ENCODE measurements at places on chromosomes 13 and 19.

DNA sequence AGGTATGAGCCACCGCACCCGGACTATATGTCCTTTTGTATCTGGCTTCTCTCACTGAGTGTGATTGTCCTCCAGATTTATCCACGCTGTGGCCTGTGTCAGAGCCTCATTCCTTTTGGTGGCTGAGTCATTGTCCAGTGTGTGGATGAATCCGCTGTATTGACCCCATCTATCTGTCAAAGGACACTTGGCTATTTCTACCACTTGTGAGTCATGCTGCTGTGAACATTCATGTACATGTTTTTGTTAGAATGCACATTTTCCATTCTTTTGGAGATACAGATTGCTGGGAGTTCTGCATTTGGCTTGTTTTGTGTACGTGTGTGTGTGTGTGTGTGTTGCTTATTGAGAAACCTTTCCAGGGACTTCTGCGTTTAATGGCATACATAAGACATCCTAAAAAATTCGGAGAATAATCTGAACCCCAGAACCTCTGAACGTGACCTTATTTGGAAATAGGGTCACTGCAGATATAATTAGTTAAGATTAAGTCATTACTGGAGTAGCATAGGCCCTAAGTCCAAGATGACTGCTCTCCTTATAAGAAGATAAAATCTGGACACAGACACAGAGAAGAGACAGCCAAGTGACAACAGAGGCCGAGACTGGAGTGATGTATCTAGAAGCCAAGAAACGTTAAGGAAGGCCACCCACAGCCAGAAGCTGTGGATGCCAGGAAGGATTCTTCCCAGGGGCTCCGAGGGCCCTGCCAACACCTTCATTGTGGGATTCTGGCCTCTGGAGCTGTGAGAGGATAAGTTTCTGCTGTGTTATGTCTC lies 4.9 kb upstream of the GIPC3 start:
- no peak for DNase-seq

DNA sequence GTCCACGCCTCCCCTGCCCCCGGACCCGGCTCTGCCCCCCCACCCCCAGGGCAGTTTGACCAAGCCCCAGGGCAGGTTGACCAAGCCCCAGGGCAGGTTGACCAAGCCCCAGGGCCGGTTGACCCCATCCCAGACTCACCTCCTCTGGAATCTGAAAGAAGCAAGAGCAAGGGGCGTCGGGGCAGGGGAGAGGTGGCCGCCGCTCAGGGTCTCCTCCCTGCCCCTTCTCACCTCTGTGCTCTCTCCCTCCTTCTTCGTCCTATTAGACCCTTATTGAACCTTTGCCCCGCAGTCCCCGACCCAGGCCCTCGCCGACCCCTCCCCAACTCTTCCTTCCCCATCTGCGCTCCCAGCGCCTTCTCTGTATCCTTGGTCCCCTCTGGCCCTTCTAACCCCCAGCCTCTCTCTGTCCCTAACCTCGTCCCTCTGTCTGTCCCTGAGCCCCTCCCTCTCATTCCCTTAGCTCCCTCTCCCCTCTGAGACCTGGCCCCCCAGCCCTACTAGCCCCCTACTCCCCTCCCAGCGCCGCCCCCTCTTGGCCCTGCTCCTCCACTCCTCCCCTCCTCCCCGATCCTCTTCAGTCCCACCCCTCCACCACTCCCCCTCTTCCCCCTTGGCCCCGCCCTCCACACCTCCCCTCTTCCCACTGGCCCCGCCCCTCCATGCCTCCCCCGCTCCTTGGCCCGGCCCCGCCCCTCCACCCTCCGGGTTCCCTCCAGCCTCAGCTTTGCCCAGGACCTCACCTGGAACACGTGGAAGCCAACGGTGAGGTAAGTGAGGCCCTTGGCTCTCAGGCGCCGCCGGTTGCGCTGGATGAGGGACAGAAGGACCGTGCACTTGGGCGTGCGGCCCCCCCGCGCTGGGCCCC lies 7.6 kb downstream of the CAPN12 start:
- DNase-seq, result peak; percentile 69

GRCh38 chr13:107497661-107498060 lies 717.7 kb downstream of the LIG4 start:
- DNase-seq, result no peak

DNA sequence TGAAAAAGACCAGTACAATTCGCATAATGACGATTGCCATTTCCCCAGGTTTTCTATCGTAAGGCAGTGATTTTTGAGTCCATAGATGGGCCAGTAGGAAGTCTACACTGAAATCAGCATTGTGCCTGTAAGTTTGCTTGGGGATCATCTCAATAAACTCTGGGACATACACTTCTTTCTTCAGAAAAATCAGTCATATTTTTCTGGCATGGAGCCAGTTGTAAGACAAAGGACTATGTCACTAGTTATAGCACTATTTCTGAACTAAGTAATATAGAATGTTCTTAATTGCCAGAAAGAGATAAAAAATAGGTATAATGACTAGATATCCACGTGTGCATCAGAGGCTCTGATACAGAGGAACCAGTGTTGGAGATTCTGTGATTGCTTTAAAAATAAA lies 243.5 kb downstream of the LMO7 start:
- no peak for DNase-seq

DNA sequence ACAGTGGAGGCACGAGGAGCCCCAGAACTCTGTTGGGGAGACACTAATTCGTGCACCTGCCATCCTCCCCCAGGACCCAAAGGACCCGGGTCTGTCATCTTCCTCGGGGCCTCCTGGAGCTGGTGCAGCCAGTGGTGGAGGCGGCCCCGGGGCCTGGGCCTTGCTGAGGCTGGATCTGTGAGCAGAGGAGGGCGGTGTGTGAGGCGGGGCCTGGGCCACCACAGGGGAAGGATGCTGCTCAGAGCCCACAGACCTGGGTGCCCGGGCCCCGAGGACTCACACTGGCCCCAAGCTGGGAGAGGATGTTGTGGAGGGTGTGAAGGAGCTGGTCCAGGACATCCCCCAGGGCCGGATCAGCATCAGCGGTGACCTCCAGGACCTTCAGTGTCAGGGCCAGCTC lies 8.3 kb downstream of the IFNL3 start:
- no peak for DNase-seq

DNA sequence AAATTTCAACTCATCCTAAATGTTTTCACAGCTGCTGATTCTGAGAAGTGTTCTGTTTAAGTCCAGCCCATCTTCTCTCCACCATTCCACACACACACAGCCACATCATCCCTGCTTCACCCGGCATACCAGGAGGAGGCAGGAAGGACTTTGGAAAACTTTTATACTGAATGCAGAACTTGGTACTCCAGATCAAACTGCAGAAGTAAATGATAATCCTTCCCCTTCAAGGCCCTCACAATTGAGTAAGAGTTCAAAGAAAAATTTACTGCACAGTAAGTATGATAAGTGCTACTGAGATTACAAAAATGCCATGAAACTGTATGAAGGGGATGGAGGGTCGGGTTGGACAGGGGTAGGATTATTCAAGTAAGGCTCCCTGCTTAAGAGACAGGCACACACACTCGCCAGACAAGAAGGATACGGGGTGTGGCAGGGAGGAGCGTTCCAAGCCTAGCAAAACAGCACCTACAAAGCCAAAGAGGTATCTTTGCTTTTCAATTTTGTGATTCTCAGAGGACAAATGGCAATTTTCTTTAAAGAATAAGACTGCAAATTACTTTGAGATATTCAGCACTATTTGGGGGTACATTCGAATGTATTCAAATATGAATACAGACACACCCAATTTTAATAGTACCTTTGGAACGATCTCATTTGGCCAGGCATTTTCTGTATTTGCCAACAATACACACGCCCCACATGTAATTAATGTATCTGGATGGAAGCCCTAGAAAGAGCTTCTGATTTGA lies 2.5 kb downstream of the USP12 start:
- DNase-seq, result no peak

GRCh38 chr13:28741084-28741491 lies 22.3 kb upstream of the SLC46A3 start:
- DNase-seq, result no peak

GRCh38 chr19:35329323-35329722 lies 336 bp downstream of the CD22 start:
- DNase-seq, result no peak

DNA sequence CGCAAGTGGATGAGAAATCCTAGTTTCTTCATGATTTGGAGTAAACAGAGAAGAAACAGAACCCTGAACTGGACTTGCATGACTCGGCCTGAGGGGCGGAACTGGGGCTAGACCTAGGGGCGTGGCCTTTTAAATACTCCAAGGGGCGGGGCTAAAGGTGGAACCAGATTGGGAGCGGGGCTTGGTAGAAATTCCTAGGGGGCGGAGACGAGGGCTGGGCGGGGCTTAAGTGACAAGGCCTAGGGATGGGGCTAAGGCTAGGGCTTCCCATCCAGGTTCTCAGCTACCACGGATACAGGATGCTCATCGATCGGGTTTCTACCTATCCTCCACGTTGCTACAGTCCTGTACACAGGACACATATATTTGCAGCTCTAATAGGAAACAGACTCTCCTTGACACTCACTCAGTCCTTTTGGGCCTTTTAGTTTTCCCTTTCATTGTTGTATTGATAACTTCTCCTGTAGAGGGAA lies 372 bp upstream of the ZNF699 start:
- no peak for DNase-seq
